Endothelial cell (in vitro differentiated cells): ENCODE measurements at places on chromosomes 1 and 21.

DNA sequence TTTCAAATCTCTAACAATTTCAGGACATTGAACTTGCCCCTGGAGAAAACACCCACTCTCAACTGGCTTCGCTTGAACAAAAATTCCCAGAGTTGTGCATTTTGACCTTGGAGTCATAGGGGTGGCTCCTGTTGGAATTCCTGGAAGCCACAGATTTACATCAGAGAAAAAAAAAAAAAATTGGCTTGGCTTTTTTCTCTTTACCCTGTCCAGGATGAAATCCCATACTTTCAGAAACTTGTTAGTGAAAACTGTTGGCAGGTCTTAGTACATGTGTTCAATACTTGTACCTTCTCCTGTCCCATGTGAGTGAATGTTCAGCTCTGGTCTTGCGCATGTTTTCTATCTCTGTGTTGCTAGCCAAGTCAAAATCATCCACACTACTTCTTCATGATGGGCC lies 228.8 kb downstream of the TGFB2 start:
- no peak for DNase-seq

DNA sequence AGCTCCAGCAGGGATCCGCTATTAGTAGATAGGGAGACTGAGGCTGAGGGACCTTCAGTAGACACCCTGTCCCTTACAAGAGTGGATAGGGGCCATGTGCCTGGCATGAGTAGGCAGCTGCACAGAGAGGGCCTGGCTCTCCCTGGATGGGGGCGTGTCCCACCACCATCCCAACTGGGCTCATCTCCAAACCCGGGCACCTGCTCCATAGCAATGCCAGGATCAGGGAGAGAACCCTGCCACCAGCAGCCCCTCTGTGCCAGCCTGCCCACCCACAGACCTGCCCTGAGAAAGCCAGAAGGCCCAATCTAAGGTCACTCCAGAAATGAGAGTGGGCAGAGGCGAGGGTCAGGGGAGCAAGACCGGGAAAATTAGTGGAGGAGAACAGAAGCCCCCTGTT lies 121.3 kb downstream of the GRIK3 start:
- DNase-seq = no peak

- no peak for DNase-seq
These were observed 23.6 kb upstream of the PSEN2 start for GRCh38 chr1:226846786-226847185.

DNA sequence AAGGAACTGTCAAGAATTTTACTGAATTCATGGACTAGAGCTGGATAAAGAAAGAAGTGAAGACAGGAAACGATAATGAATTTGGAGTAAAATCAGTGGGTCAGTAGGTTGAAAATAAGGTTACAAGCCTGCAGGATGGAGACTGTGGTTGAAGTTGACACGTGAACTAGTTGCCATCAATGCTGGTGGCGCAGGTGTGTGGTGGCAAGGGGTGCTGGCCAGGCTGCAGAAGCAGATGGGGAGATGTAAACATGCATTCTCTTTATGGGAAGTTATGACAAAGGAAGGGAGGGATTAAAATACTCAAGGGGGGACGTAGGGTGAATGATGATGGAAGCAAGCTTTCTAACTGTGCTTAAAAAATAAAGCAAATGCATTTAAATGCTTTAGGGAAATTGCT lies 263.1 kb downstream of the KCNJ6 start:
- no peak for DNase-seq

DNA sequence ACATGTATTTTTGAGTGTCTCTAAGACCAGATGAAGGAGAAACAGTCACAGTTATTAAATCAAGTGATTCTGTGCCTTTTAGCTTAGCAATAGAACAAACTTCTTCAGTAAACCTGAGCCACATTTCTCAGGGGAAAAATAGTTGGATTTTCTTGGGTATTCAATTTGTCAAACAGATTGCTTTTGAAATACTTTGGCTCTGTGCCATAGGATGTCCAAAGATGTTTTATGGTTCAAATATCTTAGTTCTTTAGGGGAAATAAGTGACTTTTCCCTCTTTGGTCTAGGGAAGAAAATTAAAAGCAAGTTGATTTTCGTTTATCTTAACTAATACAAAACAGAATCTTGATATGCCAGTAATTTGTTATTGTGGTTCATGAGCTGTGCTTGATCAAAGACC lies 125.9 kb downstream of the ATP5PO start:
- DNase-seq = no peak

DNA sequence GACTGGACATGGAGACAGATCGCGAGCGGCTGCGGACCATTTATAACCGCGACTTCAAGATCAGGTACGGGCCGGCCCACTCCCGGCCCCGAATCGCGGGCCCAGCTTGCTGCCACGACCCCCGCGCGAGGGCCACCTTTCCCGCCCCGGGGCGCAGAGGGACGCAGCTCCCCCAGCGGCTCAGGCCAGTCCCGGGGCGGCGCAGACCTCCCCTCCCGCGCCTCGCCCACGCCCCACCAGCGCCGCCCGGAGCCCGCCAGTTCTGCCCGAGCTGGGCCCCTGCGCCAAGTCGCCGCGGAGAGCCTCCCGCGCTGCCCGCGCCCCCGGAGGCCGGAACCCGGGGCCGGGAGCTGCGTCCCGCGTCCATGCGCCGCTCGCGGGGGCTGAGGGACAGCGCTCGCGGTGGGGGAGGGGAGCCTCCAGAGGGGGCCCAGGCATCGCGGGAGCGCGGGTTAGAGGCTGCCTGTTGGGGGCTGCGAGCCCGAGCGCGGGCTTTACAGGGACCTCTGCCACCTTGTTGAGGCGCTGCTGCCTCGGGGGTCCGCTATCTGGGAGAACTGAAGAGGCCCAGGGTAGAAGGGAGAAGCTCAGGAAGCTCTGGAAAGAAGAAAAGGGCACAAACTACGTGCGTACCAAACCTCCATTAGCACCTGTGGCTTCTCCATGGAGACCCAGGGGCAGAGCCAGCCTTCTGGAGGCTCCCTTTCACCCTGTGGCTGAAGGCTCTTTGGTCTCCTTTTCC lies 698 bp downstream of the MOV10 start:
- peak; percentile 69 for DNase-seq

DNA sequence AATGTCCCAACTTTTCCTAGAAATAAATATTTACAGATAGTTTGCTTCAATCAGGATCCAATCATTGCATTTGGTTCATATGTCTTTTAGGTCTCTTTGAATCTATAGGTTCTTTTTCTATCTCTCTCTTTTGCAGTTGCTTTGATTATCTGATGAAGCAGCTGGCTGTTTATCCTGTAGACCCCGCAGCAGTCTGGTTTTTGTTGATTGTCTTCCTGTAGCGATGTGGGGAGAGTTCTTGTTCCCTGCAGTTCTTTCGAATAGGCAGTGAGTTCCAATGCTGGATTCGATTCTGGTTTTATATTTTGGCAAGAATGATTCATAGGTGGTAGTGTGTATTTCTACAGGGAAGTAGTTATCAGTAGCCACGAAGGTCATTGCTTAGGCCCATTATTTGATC lies 7.4 kb upstream of the MIXL1 start:
- DNase-seq = no peak

GRCh38 chr1:111172463-111172862 lies 28.0 kb downstream of the DENND2D start:
- no peak for DNase-seq

DNA sequence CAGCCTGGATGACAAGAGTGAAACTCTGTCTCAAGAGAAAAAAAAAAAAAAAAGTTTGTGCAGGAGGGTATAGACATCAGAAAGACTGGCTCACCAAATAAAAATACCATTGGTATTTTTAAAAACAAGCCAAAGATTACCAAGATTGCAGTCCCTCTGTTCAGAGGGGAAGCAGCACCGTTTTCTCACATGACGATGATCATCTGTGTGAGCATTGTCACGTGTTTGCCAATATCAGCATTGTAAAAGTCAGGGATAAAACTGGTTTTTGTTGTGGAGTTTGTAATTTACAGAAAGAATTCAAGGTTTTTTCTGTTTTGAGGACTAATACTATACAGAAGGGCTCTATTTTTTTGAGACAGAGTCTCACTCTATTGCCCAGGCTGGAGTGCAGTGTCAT lies 26.5 kb downstream of the ZNF362 start:
- DNase-seq = no peak

DNA sequence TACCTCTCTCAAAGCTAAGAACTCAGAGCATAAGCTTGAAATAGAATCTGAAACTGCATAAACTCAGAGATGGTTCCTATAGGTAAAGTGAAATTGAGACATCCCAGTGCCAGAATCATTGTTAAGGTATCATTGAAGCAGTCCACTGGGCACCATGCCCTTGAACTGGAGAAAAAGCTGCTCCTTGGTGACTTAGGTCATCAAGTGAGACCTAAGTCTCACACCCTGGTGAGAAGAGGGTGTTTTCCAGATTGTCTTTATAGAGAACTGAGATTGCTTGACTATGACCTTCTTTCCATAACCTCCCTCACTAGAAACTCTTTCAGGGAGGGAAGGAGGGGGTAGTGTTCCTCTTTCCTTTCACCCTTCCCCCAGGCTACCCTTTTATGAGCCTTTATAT lies 9.4 kb upstream of the ATP6V1G3 start:
- no peak for DNase-seq

GRCh38 chr1:17829579-17829978 lies 74.4 kb downstream of the ACTL8 start:
- no peak for DNase-seq

DNA sequence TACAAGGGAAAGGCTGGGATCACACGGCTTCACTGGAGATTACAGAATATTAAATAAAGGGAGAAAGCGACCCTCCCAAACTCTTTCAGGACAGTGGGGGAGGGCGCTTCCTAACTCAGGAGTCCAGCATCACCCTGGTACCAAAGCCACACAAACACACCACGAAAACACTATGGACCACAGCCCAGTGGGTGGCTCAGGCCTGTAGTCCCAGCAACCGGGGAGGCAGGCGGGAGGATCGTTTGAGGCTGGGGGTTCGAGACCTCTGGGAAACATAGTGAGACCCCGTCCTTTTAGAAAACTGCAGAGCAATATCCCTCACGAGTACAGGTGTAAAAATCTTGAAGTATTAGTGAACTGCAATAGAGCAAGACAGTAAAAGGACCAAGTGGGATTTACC lies 16.0 kb downstream of the TRIM11 start:
- no peak for DNase-seq

DNA sequence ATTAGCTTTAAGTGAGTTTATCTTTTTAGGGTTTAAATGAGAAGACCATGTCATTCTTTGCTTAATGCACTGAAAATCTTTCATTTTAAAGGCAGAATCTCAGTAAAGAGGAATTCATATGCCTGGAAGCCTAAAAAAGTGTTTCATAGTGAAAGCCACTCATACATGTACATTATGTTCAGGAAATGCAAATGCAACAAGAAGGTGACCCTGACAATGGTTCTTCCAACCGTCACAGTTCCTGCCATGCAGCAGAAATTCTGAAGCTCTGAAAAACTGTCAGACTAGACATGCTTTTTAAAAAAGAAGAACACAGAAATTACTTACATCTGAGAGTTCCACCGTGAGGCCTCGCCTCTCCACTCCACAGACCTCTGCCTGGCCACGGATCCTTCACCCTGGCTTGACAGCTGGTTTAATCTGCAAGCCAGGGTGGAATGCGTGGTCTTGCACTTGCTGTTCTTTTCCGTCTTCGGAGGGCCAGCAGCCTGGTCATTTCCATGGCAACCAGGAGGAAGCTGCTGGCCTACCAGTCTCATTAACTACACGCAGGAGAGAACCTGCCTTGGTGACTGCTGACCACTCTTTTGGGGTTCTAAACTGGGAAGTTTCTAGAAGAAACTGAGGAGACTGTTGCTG lies 41.8 kb upstream of the PAXBP1 start:
- DNase-seq = peak; percentile 39

- DNase-seq = no peak
These were observed 4.2 kb downstream of the ADORA3 start for GRCh38 chr1:111499026-111499785.

DNA sequence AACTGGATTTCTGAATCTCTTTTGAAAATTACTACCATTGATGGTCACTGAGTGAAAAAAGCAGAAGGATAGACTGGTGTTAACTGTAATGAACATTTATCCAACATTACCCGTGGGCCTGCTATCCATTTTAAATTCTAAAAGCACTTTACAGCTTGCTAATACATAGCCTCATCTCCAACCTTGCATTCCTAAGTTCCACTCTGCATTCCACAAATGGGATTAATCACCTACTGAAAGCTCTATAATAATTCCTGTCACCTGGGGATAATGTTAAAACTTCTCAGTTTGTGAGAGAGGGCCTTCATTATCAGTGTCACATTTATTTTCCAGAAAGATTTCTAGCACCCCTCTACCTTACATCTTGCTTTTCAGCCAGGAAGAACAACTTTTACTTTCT lies 38.2 kb downstream of the PTPRC start:
- DNase-seq = no peak

DNA sequence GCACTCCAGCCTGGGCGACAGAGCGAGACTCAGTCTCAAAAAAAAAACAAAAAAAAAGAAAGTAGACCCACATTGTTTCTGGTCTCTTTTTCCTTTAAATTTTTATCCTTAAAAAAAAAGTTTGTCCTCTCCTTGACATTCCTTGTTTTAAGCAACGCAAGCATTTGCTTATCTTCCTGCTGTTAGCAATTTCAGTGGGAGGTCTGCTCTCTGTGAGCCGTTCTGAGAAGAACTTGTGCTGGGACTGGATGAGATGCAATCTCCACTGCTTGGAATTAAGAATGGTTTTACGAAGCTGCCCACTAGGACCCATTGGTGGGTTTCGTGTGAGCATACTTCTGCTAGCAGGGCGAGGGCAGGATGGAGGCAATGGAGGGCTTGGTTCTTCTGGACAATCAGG lies 225.1 kb upstream of the TMEM51 start:
- DNase-seq = no peak

DNA sequence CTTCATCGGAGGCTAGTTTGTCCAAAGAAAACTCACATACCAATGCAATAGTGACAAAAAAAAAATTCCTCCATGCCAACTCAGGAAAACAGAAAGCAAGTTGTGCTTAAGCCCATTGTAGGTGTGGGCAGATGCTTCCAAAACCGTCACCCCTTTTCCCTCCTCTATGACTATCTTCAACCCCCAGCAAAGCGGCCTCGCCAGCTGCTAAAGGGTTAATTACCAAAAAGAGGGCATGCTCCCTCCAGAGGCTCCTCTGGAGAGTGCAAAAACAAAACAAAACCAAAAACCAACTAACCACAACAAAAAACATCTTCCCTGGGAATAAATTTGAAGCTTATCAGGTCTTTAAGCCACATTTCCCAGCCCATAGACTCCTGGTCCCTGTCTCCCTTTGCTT lies 1.2 kb downstream of the LMOD1 start:
- DNase-seq = no peak

DNA sequence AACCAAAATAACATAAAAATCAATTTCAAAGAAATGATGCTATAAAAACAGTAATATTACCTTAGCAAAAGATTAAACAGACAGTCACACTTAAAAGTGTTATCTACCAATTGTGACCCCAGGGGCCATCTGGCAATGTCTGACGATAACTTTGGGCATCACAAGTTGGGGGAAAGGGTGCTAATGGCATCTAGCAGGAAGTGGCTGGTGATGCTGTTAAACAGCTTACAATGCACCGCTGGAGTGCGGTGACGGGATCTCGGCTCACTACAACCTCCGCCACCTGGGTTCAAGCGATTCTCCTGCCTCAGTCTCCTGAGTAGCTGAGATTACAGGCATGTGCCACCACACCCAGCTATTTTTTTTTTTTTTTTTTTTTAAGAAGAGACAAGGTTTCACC lies 27.6 kb downstream of the NUP133 start:
- no peak for DNase-seq

- DNase-seq = no peak
These were observed 118.4 kb downstream of the KCNN3 start for GRCh38 chr1:154751690-154752089.
